NAMALWA (cell line): ENCODE measurements at places on chromosomes 2 and 18.
A peak's percentile ranks its signal among the peaks of the same experiment; 100 is the strongest.

DNA sequence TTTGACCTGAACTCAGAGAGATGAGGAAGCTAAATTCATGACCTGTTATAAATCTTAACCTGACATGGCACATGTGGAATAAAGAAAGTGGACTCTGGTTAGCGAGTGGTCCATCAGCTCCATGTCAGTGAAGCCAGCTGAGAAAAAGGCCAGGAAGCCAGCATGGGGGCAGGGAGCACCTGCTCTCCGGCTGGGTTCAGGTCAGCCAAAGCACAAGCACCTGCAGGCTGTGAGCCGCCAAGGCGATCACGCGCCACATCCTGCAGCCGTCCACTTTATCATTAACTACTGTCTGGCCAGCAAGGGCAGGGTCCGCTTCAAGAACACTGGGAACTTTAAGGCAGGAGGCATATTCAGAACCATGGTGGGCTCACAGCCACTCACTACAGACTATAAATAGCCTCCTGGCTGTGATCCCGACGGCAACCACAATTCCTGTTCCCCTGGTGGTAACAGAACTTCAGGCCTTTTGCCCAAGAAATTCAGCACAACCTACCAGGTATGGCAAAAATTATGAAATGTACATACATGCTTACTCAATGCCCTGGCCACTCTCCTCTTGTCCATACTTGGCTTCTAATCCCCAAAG is 35.5 kb downstream of the ACVR1 start:
- no peak for DNase-seq

GRCh38 chr2:9382604-9383235 is 40.6 kb downstream of the ITGB1BP1 start:
- DNase-seq = no peak

GRCh38 chr2:200357845-200358244 is 51.4 kb downstream of the SPATS2L start:
- no peak for DNase-seq

DNA sequence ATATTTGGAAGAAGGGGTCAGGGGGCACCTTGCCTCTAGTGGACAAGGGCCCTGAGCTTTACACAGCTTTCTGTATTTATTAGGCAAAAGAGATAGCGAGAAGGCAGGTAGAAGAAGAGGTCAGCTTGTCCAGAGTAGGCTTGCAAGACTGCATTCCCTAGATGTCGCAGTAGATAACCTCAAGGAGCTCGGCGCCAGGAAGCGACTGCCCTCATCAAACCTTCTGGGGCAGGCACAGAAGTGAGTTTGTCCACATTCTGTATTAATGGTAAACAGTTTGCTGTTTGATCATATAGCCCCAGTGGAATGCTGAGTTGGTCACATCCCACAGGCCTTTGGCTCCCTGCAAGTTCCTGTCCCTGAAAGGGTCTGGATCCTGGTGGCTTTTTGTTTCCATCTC is 7.0 kb downstream of the CHCHD5 start:
- DNase-seq = no peak

DNA sequence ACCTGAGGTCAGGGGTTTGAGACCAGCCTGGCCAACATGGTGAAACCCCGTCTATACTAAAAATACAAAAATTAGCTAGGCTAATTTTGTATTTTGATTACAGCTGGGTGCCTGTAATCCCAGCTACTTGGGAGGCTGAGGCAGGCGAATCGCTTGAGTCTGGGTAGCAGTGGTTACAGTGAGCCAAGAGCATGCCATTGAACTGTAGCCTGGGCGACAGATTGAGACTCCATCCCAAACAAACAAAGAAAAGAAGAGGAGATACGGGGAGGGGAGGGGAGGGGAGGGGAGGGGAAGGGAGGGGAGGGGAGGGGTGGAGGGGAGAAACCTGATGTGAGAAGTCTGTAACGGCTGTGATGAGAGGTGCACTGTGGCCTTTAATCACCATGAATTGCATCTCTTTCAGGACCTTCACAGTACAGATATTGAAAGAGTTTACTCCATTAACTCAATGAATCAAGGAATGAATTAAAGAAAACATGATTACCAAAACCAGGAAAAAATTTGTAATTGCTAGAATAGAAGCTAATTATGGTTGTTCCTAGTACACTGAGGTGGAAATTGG is 135.3 kb downstream of the CALCRL start:
- DNase-seq = no peak

GRCh38 chr2:56263876-56264275 is 80.1 kb downstream of the CCDC85A start:
- no peak for DNase-seq

GRCh38 chr18:63339920-63340484 is 20.4 kb upstream of the BCL2 start:
- DNase-seq = peak; percentile 77

DNA sequence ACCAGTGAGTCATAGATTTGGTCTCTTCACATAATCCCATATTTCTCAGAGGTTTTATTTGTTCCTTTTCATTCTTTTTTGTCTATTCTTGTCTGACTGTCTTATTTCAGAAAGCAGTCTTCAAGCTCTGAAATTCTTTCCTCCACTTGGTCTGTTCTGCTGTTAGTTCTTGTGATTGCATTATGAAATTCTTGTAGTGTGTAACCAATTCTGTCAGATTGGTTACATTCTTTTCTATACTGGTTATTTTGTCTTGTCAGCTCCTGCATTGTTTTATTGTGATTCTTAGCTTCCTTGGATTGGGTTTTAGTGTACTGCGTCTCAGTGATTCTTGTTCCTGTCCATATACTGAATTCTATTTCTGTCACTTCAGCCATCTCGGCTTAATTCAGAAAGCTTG is 18.6 kb downstream of the EHBP1 start:
- no peak for DNase-seq

- DNase-seq = no peak
These were observed 59.1 kb upstream of the GALNT13 start for GRCh38 chr2:153812632-153813031.
